ENCODE measurements at places on chromosomes 7 and 10.
A peak's percentile ranks its signal among the peaks of the same experiment; 100 is the strongest.

DNA sequence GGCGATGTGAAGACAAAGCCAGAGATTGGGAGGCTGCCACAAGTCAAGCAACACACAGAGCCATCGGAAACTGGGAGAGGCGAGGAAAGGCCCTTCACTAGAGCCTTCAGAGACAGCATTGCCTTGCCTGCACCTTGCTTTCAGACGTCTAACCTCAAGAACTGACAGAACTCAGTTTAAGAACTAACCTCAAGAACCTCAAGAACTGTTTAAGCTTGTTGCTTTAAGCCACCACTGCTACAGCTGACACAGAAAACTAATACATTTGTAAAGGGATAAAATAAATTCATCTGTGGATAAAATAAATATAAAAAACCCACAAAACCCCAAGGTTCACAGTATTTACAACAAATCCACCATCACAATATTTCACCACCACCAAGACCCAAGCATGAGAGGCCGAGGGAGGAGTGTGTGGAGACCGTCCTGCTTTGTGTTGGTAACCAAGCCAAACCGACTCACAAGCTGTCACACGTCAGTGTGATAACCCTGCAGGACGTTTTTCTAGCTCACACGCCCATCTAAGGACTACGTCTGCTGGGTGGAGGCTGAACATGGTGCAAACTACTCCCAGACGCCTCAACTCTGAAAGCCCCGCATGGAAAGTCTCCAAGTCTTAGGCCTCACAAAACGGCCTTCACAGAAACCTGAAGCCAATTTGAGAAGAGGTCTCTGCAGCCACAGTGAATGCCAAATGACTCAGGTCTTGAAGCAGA is 116.8 kb downstream of the ABLIM1 start:
- no peak for DNase-seq

DNA sequence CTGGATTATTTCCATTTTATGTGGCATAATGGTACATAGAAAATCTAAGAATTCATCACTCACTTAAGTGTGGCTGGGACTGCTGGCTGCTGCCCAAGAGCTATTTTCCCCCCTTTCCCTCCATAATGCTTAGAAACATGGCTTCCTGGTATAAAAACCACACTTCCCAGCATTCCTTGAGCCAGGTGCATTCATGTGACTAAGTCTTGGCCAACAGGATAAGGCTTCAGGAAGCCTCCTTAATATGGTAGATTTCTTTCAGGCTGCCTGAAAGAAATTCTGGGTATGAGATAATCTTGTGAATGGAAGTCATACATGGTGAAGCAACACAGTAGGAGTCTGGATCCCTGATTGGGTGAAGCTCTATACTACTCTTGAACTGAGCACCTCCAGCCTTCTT is 178.0 kb downstream of the JAZF1 start:
- no peak for DNase-seq

DNA sequence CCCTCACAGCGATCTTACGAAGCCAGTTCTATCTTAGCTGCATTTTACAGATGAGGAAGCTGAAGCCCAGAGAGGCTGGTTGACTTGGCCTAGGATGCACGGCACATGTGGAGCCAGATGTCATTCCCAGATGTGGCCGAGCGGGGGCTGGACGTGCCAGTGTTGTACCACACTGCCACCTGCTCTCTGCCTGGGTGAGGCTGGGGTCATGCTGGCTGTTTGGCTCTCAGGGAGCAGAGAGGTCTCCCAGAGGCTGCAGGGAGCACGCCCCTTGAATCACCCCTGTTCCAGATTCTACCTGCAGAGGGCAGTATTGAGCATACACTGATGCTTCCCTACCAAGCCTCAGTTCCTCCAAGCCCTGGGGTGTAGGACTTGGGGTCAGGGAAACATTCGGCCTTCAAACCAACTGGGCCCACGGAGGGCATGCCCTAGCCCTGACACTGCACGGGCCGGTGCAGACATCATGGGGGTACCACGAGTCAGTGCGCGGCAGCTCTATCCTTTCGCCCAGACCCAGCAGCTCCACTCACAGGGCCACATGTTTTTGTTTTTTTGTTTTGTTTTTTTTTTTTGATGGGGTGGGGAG is 3.8 kb upstream of the GTF2IRD1 start:
- DNase-seq: peak; percentile 57

- no peak for DNase-seq
These were observed 13.4 kb downstream of the ADIRF start for GRCh38 chr10:86981716-86982115.

DNA sequence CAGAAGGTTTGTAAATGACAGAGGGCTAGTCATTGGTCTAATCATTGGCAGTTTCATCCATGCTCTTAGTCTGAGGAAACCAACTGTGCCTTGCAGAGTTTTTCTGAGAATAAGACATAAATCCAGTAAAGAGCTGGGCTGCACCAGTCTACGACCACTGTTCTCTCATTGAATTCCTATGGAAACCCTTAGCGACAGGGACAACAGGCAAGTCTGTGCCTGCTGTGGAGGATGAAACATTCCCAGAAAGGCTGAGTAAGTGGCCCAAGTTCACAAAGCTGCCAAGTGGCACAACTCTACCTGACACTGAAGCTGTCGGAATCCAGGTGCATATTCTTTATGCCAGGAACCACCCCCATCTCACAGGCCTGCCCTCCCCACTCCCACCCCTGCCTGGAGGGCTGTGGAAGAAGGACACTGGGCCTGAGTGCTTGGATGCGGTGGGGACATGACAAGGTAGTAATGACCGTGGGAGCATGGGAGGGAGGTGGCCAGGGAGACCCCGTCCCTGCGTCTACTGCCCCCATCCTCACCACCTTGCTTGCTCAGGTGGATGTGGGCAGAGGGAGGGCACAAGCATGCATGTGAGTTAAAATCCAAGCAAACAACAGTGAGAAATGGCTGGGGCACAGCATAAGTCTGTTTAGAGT is 58.0 kb downstream of the VSTM4 start:
- DNase-seq: no peak

DNA sequence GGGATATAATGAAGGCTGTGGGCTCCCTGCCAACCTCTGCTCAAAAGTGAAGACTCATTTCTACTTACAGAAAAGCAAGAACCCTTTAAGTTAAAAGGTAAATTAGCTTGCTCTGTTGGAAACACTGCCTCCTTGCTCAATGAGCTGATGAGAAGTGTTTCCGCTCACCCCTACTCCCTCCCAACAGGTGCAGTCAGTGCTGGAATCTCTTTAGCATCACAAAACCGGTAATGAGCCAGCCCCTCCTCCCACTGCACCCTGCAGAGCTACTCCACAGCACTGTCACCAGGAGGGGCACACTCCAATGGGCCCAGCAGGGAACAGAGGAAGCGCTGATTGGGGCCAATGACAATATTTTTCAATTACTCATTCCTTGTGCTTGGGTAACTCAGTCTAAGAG is 262.5 kb downstream of the TCERG1L start:
- no peak for DNase-seq

DNA sequence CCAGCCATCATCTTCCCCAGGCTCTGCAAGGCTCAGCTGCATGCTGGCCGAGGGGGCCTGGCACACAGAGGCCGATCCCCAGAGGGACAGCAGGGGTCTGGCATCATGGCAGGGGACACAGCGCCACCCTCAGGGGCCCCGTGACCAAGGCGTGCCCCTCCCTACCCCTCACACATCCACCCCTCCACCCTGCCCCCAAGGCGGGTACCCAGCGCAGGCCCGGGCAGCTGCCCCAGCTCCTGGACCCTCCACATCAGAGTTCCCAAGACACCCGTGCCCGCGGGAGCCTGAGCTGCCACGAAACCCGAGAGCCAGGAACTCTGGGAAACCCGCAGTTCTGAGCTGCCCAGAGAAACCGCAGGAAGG is 46.5 kb upstream of the TNRC18 start:
- DNase-seq: no peak

DNA sequence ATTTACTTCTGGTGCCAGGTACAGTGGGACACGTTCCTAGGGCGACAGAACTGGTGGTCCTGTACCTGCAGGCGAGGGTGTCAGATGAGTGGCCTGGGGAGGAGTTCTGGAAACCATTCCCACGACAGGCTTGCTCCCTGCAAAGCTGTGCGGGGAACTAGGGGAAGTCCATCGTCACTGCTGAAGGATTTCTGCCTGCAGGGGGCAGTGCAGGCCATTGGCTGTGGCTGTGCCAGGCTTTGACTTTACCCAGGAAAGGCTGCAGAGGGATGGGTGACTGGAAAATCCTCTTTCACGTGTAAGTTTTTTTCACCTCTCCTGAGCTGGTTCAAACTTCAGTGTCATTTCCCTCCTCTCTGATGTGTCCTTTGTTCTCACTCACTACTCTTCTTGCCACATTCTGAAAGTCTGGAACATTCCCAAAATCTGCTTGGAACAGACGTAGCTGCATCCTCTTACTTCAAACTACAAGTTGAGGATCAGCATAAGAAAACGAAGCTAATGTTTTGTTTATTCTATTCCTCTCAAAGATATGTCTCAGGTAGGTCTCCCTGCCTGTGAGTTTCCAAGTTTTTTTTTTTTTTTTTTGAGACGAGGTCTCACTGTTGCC is 126.5 kb downstream of the SH2D4B start:
- peak; percentile 22 for DNase-seq

DNA sequence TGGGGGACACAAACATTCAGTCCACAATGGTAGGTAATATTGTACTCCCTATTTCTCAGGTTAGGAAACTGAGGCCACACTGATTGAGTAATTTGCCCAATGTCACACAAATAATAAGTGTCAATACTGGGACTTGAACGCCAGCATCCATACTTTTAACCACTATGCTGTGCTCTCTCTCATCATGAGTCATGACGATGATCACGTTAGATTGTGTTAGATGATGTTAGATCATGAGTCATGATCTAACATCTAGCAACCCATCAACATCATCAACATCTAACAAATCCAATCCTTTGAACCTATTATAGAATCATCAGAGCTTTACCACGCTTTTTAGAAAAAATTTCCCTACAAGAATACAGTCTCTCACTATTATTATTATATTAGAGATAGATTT is 28.1 kb upstream of the HERPUD2 start:
- DNase-seq: no peak

DNA sequence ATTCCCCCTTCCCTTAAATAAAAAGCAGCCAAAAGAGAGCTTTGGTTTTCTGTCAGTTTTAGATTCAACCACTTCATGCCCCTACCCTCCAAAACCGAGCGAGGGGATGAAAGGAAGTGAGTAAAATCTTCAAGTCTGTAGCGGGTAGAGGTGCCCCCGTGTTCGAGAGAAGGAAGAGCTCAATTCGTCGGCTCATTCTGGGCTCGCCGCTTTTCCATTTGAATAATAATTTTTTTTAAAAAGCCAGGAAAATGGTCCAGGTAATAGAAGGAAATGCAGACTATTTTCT is 436.2 kb upstream of the GALNT17 start:
- DNase-seq: peak; percentile 7
